ENCODE measurements at places on chromosomes 2 and 18. TPM values are rescaled to one million over a fixed set of nuclear protein-coding genes. Genes with fewer than 3 reads are reported as not detected.

RAB27B gene
- 10.4 TPM for total RNA-seq

MEP1B gene
- total RNA-seq = 0.07 TPM

DUSP2 gene
- total RNA-seq = 0.54 TPM

DNAJC5G gene
- total RNA-seq = not detected

LDLRAD4 gene
- 2.8 TPM for total RNA-seq

Measured in A549 treated with CORT108297 at 1 μM for 4 hours (cell line).